ENCODE measurements at places on chromosomes 4 and X. TPM values are rescaled to one million over a fixed set of nuclear protein-coding genes. Genes with fewer than 3 reads are reported as not detected.

SORBS2 gene
- 889 TPM for total RNA-seq

ZC4H2 gene
- total RNA-seq: 19.3 TPM

PAGE2 gene
- total RNA-seq: not detected

ERCC6L gene
- not detected for total RNA-seq

FAM9B gene
- not detected for total RNA-seq

ZDHHC15 gene
- 2.1 TPM for total RNA-seq

ASB5 gene
- total RNA-seq: 56.1 TPM

BLTP1 gene
- 82.0 TPM for total RNA-seq

BMX gene
- total RNA-seq: 2.5 TPM

LUZP4 gene
- not detected for total RNA-seq

RAB40AL gene
- 3.0 TPM for total RNA-seq

DNA sequence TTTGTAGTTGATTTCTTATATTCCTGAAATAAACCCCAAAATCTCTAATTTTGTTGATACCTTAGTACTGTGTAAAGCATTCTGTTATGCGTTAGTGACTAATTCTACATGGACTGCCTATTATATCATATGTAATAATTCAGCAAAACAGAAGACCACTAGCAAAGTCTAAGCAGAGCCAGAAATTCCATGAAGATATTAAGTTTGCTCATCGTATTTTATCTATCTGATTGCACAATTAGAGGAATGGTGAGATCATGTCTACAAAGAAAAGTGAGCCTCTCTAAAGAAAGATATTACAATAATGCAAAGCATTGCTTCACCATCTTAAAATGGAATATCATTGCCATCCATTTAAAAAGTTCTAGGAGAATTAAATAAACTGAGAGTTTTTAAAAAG is 374.6 kb upstream of the SLC7A11 start:
- no peaks in the 10 kb centered on the region for H3K4me1 ChIP-seq
- no peak overlapping the region for H3K4me3 ChIP-seq
- H3K27me3 ChIP-seq: no peaks in the 10 kb centered on the region

- H3K27me3 ChIP-seq: no peaks in the 10 kb centered on the region
- H3K4me3 ChIP-seq: no peak overlapping the region
Observed at GRCh38 chr4:6991771-6992557, 51.2 kb upstream of the TADA2B start.

- H3K4me1 ChIP-seq: no peaks in the 10 kb centered on the region
- DNase-seq: no peak
- no peaks in the 10 kb centered on the region for H3K27me3 ChIP-seq
- H3K4me3 ChIP-seq: no peak overlapping the region
- no peaks in the 10 kb centered on the region for H3K36me3 ChIP-seq
Observed at GRCh38 chrX:6708676-6709380, 173.9 kb upstream of the VCX3A start.

DNA sequence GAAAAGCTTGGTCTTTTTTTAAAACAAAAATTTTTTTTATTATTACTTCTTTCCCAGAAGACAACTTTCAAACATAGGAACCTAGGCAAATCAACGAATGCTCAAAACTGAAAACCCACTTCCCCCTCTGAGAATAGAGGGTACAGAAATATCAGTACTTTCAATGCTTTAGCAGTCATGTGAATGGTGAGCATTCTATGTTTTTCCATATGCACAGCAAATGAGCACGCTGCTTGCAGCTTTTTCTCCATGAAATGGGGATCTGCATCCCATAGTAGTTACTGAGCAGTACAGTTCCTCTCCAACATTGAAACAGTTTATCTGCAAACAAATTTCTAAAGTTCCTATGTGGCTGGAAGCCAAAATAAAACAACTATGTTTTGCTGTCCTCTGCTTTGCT is 108.4 kb upstream of the BMP2K start:
- no peak for DNase-seq
- no peak overlapping the region for H3K4me3 ChIP-seq
- no peak overlapping the region for H3K27ac ChIP-seq
- H3K4me1 ChIP-seq: no peaks in the 10 kb centered on the region

GRCh38 chrX:1658071-1658491 is 43.2 kb downstream of the ASMT start:
- no peaks in the 10 kb centered on the region for H3K4me1 ChIP-seq
- no peak for DNase-seq
- no peaks in the 10 kb centered on the region for H3K27me3 ChIP-seq
- no peak overlapping the region for H3K27ac ChIP-seq

GRCh38 chr4:24559032-24559821 is 25.1 kb downstream of the DHX15 start:
- no peak overlapping the region for H3K4me3 ChIP-seq
- H3K4me1 ChIP-seq: peaks cover 55% of the 10 kb centered on the region
- no peaks in the 10 kb centered on the region for H3K36me3 ChIP-seq
- DNase-seq: no peak
- H3K27me3 ChIP-seq: no peaks in the 10 kb centered on the region

DNA sequence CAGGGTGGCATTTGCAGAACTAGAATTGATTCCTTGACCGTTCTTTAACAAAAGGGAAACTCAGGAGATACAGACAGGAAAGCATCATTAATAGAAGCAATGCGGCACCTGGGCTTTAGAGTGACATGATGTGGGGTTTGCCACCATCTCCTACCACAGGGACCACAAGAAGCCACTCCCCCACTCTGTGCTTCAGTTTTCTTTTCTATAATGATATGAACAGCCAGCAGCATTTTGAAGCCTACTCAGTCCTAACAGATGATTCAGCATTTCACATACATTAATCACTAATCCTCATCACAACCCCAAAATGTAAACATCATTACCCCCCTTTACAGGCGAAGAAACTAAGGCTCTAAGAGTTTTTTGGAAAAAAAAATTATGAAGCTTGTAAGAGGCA is 22.9 kb downstream of the CCDC149 start:
- DNase-seq: peak; percentile 0
- no peaks in the 10 kb centered on the region for H3K4me1 ChIP-seq
- no peaks in the 10 kb centered on the region for H3K27me3 ChIP-seq
- no peak overlapping the region for H3K4me3 ChIP-seq

DNA sequence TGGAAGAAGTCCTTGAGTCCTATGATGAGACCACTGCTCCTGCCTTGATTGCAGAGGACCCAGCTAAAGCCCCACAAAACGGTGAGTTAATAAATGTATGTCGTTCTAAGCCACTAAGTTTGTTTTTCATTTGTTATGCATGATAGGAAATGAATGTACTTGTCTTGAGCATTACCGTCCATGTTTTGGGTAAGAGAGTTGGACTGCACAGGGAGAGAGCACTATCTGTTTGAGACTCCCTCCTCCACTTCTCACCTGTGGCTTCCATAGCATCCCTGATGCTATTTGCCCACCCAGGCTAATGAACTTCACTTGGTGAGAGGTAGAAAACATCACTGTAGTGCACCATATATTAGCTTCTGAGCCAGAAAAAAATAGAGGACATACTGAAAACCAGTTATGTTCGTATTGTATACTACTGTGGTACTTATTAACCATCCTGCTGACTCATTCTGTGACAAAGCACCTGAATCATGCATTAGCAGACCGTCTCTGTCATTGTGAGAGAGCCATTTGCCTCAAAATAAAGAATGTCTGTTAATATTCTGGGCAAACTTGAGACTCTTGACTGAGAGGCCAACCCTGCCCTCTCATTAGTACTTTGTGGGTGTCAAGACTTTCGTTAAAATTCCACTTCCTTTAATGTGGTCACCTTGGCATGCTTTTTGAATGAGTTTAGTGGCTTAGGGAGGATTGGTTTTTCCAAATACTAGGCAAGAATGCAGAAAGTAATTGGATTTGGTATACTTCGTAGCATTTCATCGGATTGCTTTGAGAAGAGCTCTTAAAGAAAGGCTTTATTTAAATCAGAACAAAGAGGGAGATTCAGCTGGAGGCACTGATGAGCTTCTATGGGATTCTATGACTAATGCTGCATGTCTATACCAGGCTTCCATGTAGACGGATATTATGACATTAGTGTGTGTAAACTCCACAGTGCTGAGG is 99.3 kb upstream of the GRPR start:
- H3K4me1 ChIP-seq: no peaks in the 10 kb centered on the region
- DNase-seq: no peak
- H3K27me3 ChIP-seq: no peaks in the 10 kb centered on the region

- no peaks in the 10 kb centered on the region for H3K36me3 ChIP-seq
- DNase-seq: no peak
- H3K27me3 ChIP-seq: no peaks in the 10 kb centered on the region
- H3K4me1 ChIP-seq: peaks cover 75% of the 10 kb centered on the region
Observed at GRCh38 chr4:39046249-39046648, 14.0 kb upstream of the TMEM156 start.

- no peaks in the 10 kb centered on the region for H3K27me3 ChIP-seq
- peaks cover 36% of the 10 kb centered on the region for H3K4me1 ChIP-seq
- H3K4me3 ChIP-seq: no peak overlapping the region
- H3K27ac ChIP-seq: peak overlapping the region; percentile 0
- DNase-seq: no peak
Observed at GRCh38 chr4:98515470-98515809, 143.0 kb downstream of the TSPAN5 start.

DNA sequence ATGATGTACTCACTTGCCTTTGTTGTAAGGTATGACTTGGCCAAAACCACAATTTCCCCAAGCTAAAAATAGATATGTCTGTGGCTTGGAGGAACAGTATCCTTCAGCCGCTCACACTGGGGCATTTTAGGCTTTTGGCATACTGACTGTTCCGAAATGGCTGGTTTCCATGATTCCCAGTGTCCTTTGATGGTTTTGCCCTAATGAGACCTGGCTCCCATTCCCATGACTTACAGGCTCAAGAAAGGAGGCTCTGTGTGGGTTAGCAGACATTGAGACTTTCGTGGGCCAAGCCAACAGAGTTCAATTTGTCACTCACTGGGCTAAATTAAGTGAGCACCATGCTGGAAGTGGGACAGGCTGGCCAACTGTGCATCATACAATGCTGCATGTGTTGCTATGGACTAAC is 150.6 kb downstream of the CEP135 start:
- DNase-seq: no peak
- no peak overlapping the region for H3K4me3 ChIP-seq
- no peak overlapping the region for H3K27ac ChIP-seq
- no peaks in the 10 kb centered on the region for H3K4me1 ChIP-seq

GRCh38 chrX:39757971-39758370 is 339.8 kb downstream of the BCOR start:
- no peaks in the 10 kb centered on the region for H3K36me3 ChIP-seq
- no peak overlapping the region for H3K4me3 ChIP-seq
- no peaks in the 10 kb centered on the region for H3K27me3 ChIP-seq
- H3K27ac ChIP-seq: peak overlapping the region; percentile 72
- no peak for DNase-seq

GRCh38 chr4:137946453-137947174 is 295.5 kb downstream of the SLC7A11 start:
- H3K4me3 ChIP-seq: no peak overlapping the region
- no peaks in the 10 kb centered on the region for H3K36me3 ChIP-seq
- no peaks in the 10 kb centered on the region for H3K4me1 ChIP-seq
- no peak for DNase-seq

DNA sequence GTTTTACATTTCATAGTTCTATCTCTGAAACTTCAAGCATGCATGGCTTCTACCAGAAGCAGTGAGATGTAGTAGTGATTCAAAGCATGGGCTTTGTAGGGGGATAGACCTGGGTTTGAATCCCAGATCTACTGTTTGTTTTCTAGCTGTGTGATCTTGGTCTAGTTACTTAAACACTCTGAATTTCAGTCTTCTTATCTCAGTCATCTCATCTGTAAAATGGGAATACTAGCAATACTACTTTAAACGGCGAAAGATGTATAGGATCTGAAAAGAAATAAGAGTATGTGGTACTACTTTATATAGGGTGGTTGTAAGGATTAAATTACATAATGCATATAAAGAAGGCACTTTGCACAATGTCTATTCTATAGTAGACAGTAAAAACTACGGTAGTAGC is 20.0 kb upstream of the RNF128 start:
- H3K27me3 ChIP-seq: no peaks in the 10 kb centered on the region
- H3K27ac ChIP-seq: no peak overlapping the region
- no peaks in the 10 kb centered on the region for H3K36me3 ChIP-seq
- DNase-seq: no peak
- no peak overlapping the region for H3K4me3 ChIP-seq
- no peaks in the 10 kb centered on the region for H3K4me1 ChIP-seq

GRCh38 chrX:22135994-22136684 is 104.0 kb downstream of the PHEX start:
- H3K4me1 ChIP-seq: no peaks in the 10 kb centered on the region
- H3K27me3 ChIP-seq: no peaks in the 10 kb centered on the region
- peak overlapping the region; percentile 74 for H3K27ac ChIP-seq
- no peak for DNase-seq
- no peak overlapping the region for H3K4me3 ChIP-seq
